ENCODE measurements at places on chromosomes 3 and 15.

DNA sequence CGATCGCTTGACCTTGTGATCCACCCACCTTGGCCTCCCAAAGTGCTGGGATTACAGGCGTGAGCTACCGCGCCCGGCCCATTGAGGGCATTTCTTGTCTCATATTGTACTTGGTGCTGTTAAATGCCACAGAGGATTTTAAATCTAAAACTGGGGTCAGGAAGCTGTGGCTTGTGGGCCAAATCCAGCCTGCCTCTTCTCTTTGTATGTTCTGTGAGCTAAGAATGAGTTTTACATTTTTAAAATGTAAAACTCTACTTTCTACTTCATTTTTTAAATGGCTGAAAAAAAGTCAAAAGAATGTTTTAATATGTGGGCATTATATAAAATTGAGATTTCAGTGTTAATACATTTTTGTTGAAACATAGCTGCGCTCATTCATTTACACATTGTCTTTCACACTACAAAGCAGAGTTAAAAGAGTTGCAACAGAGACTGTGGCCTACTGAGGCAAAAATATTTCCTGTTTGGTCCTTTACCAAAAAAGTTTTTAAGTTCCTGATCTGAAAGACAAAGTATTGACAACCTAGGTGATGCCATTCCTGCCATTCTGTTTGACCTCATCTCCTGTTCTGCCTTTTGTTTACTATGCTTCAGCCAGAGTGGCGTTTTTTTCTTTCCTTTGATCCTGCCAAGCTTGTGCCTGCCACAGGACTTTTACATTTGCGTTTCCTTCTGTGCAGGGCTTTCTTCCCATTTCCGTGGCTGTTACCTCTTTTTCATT lies 50.4 kb downstream of the PDCD6IP start:
- DNase-seq, result no peak

GRCh38 chr15:27268923-27269322 lies 297.9 kb downstream of the GABRG3 start:
- DNase-seq, result no peak

GRCh38 chr15:83919319-83919830 lies 265.5 kb downstream of the ADAMTSL3 start:
- DNase-seq, result no peak

DNA sequence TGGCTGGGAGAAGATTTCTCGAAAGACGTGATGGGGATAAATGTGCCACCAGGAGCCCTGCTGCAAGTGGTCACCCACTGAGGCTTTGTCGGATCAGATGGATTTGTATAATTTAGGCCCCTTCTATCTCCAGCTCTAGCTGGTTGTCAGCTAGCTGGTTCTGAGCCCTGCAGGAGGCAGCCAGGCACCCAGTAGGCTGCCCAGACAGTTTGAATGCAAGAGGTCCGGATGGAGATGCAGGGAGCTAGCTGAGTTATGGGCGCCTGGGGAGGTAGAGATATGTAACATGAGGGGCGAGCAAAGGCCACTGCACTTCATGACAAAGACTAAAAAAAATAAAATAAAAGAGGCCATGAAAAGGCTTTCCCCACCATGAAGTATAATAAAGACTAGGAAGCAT lies 35.1 kb upstream of the ADPGK start:
- no peak for DNase-seq

DNA sequence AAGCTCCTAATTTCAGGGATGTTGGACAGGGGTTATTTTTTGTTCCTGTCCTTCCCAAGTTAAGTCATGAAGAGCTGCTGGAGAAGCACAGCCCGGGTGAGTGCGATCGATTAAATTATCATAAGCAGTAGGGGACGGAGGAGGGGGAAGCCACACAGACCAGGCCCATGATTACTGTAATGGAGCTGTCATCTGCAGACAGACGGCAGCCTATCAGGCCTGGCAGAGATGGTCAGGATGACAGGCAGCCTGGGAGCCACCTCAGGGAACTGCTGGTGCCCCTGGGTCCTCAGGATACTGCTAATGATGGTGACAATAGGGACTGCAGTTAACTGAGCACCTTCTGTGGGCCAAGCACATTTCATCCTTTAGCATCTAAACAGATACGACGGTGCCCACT lies 147.7 kb downstream of the RAB11A start:
- no peak for DNase-seq

GRCh38 chr3:65837604-65838003 lies 201.1 kb downstream of the MAGI1 start:
- no peak for DNase-seq
